ENCODE measurements at places on chromosomes 1 and 21.

- no peaks in the 10 kb centered on the region for H3K36me3 ChIP-seq
- peaks cover 9% of the 10 kb centered on the region for H3K27me3 ChIP-seq
- H3K27ac ChIP-seq = no peak overlapping the region
- H3K4me3 ChIP-seq = no peak overlapping the region
- DNase-seq = no peak
- H3K4me1 ChIP-seq = peaks cover 7% of the 10 kb centered on the region
These were observed 23.0 kb upstream of the TMEM52 start for GRCh38 chr1:1941868-1942752.

GRCh38 chr1:53545663-53546408 is 86.6 kb downstream of the DMRTB1 start:
- no peak overlapping the region for H3K27ac ChIP-seq
- H3K27me3 ChIP-seq = peaks cover 3% of the 10 kb centered on the region
- no peak for DNase-seq
- no peaks in the 10 kb centered on the region for H3K36me3 ChIP-seq
- no peaks in the 10 kb centered on the region for H3K4me1 ChIP-seq

GRCh38 chr21:44987886-44988606 is 48.2 kb downstream of the SLX9 start:
- H3K4me3 ChIP-seq = no peak overlapping the region
- no peak for DNase-seq
- H3K4me1 ChIP-seq = peaks cover 14% of the 10 kb centered on the region
- H3K36me3 ChIP-seq = no peaks in the 10 kb centered on the region
- H3K27me3 ChIP-seq = peaks cover 7% of the 10 kb centered on the region

DNA sequence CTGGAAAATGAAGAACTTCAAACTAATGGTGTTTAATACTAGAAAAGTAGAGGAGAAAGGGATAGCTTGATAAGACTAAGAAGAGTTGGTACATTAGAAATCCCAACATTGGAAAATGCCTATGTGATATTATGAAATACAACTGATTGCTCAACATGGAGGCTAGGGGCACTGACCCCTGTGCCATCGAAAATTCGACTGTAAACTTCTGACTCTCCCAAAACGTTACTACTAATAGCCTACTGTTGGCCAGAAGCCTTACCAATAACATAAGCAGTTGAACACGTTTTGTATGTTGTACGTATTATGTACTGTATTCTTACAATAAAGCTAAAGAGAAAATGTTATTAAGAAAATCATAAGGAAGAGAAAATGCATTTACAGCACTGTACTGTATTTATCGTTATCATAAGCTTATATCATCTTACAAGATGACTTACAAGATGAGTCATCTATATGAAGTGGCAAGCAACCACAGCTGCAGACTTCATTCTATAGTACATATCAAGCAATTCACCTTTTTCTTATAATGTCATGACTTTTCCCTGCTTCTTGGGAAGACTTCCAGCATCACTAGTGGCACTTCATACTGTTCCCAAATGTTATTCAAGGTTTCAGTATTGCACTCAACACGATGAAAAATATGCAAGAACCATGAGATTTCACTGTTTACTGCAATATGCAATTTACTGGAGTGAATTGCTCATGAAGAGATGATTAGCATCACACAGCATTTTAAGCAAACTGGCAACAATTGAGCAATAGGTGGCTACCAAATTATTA is 12.9 kb upstream of the CTSK start:
- peaks cover 20% of the 10 kb centered on the region for H3K36me3 ChIP-seq
- no peak for DNase-seq
- H3K27me3 ChIP-seq = no peaks in the 10 kb centered on the region
- H3K4me3 ChIP-seq = no peak overlapping the region

- no peaks in the 10 kb centered on the region for H3K36me3 ChIP-seq
- peaks cover 5% of the 10 kb centered on the region for H3K4me1 ChIP-seq
- H3K4me3 ChIP-seq = no peak overlapping the region
These were observed 62.3 kb downstream of the GFI1 start for GRCh38 chr1:92424381-92424780.

- no peaks in the 10 kb centered on the region for H3K27me3 ChIP-seq
- DNase-seq = no peak
- H3K27ac ChIP-seq = no peak overlapping the region
- no peak overlapping the region for H3K4me3 ChIP-seq
- H3K36me3 ChIP-seq = peaks cover 10% of the 10 kb centered on the region
These were observed 133.1 kb downstream of the AKT3 start for GRCh38 chr1:243716906-243717305.

GRCh38 chr1:46401964-46402626 is 8.0 kb downstream of the FAAH start:
- DNase-seq = no peak
- H3K27me3 ChIP-seq = peaks cover 5% of the 10 kb centered on the region

- H3K27me3 ChIP-seq = no peaks in the 10 kb centered on the region
- no peak for DNase-seq
- H3K36me3 ChIP-seq = no peaks in the 10 kb centered on the region
- H3K27ac ChIP-seq = peak overlapping the region; percentile 99
- H3K4me3 ChIP-seq = peak overlapping the region; percentile 99
These were observed 685 bp upstream of the VAMP4 start for GRCh38 chr1:171742577-171742922.

- peaks cover 6% of the 10 kb centered on the region for H3K36me3 ChIP-seq
- H3K4me3 ChIP-seq = peak overlapping the region; percentile 21
- DNase-seq = no peak
- peaks cover 29% of the 10 kb centered on the region for H3K4me1 ChIP-seq
These were observed 14.3 kb upstream of the SPEN start for GRCh38 chr1:15833069-15833679.

DNA sequence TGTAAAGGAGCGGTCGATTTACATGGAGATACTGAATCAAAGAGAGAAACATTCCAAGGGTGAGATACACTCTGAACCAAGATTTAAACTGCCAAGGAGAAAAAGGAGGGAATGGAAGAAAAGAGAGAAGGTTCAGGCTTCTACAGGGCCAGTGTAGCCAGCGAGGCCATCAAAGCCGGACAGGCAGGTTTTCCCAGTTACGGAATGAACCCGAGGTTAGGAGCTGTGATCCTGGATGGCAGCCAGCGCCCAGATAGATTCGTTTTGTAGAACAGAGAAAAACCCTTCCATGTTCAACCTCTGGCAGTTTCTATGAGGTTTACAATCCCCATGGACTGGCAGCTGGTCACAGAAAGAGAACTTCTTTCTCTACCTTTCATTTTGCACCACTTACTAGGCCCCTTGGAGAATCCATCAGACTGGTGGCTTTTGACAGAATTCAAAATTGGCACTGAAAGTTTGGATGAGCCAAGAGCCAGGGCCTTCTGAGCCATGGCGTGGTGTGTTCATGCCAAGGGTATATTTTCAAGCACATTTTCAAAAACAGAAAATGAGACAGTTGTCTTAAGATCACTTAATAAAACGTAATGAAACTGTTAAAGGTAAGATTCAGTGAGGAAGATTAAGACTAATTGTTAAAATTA is 171.5 kb downstream of the RUNX1 start:
- no peak overlapping the region for H3K4me3 ChIP-seq
- H3K4me1 ChIP-seq = peaks cover 25% of the 10 kb centered on the region
- no peak overlapping the region for H3K27ac ChIP-seq
- H3K36me3 ChIP-seq = peaks cover 51% of the 10 kb centered on the region
- no peaks in the 10 kb centered on the region for H3K27me3 ChIP-seq

DNA sequence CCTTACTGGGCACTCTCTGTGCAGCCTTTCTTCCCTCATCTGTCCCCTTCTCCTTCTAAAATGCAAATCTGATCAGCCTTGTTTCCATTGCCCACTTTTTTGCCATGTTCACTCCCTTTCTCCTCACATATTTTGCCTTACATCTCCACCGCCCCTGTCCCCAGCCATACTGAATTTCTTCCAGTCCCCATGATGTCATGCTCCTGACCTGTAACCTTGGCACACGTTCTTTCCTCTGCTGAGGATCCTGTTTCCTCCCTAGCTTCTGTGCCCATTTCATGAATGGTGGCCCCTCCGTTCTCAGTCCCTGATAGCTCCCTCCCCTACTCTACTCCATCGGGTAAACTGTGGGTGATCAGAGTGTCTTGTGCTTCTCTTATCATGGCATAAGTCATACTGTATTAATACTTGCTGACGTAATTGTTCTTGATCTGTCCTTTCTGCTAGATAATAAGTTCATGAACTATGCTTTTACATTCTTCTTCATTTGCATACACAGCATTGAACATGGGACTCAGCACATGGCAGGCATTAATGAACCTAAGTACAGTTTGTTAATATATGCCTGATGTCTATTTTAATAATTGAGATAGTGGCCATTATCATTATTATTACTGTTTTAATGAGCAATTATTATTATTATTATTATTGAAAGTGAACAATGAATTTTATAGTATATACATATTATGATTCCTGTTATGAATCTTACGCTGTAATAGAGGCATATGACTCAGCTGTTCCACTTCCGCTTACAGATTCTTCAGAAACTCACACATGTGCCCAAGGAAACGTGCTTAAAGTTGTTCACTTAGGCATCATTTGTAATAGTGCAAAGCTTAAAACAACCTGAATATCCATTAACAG is 28.5 kb downstream of the MAP3K21 start:
- peaks cover 6% of the 10 kb centered on the region for H3K36me3 ChIP-seq
- no peaks in the 10 kb centered on the region for H3K27me3 ChIP-seq
- H3K4me3 ChIP-seq = no peak overlapping the region
- peaks cover 30% of the 10 kb centered on the region for H3K4me1 ChIP-seq
- H3K27ac ChIP-seq = no peak overlapping the region

- no peak for DNase-seq
- H3K27ac ChIP-seq = no peak overlapping the region
- H3K36me3 ChIP-seq = no peaks in the 10 kb centered on the region
- H3K27me3 ChIP-seq = no peaks in the 10 kb centered on the region
- H3K4me3 ChIP-seq = no peak overlapping the region
These were observed 169.6 kb upstream of the LHX8 start for GRCh38 chr1:74964508-74965102.

- no peaks in the 10 kb centered on the region for H3K36me3 ChIP-seq
- no peak for DNase-seq
- H3K4me3 ChIP-seq = no peak overlapping the region
These were observed 5.6 kb downstream of the CFAP57 start for GRCh38 chr1:43177691-43178090.

DNA sequence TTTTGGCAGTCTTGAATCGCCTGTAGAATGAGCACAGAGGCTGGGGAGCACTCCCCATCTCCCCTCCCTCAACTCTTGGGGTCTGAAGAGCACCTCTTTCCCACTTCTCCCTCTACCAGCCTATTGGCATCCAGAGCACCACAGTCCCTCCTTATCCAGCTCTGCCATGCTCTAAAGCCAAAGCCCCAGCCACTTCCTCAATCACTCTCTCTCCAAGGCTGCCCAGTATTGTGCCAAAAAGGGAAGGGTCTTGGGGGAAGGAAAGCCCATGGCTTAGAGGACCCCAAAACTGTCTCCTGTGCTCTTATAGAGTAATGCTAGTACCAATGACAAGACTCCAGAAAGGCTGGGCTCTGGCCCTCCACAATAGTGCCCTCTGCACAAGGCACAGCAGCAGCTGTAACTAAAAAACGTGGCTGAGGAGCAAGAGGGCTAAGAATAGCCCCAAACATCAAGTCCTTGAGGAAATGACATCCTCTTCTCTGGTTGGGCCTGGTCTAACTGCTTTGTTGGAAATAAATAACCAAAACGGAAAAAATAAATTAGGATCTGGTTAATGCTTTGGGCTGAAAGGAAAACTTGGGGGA is 28.4 kb downstream of the SLC27A3 start:
- H3K4me3 ChIP-seq = no peak overlapping the region
- peaks cover 40% of the 10 kb centered on the region for H3K4me1 ChIP-seq
- peak overlapping the region; percentile 90 for H3K27ac ChIP-seq
- no peak for DNase-seq
- H3K36me3 ChIP-seq = peaks cover 33% of the 10 kb centered on the region

DNA sequence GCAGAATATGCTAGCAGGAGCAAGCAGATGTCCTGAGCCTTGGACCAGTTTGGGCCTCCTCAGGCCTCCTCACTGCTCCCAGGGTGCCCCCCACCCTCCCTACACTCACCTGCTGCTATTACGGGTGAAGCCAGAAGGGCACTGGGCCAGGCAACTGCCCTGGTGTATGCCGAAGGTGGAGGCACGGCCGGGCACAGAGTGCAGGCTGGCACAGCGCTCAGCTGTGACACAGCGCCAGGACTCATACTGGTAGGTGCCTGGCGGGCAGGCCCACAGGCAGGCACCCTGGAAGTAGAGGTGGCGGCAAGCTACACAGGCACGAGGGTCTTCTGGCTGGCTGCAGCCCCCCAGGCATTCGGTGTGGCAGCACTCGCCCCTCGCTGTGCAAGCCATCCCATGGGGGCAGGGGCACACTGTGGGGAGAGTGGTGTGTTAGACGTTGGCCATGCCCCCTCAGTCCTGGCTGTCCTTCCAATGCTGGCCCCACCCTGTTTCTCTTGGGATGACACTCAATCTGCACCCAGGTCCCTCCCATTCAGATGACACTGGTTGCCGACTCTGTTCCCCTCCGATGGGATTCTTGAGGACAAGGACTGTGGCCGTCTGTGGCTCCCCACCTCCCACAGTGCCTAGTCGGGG is 7.0 kb downstream of the INSRR start:
- H3K4me3 ChIP-seq = no peak overlapping the region
- peaks cover 7% of the 10 kb centered on the region for H3K4me1 ChIP-seq
- peaks cover 53% of the 10 kb centered on the region for H3K27me3 ChIP-seq
- H3K36me3 ChIP-seq = no peaks in the 10 kb centered on the region
- H3K27ac ChIP-seq = no peak overlapping the region

DNA sequence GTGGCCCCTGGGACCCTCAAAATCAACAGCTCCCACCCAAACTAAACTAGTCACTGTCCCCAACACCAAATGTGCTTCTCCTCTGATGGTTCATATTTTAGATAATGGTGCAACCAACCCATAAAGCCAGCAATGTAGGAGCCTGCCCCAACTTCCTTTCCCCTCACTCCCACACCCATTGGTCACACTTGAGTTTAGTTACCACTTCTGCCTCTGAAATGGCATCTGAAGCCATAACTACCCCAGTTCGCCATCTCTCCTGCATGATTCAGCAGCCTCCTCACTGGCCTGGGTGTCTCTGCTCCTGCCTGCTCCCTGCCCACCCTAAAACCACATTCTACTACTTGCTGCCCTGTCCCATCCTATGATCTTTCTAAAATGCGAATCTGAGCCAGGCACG is 3.4 kb upstream of the CDCP2 start:
- H3K27me3 ChIP-seq = no peaks in the 10 kb centered on the region
- no peak for DNase-seq
- no peak overlapping the region for H3K27ac ChIP-seq
- no peaks in the 10 kb centered on the region for H3K4me1 ChIP-seq
- no peaks in the 10 kb centered on the region for H3K36me3 ChIP-seq
- no peak overlapping the region for H3K4me3 ChIP-seq

GRCh38 chr1:21652101-21652936 is 16.8 kb downstream of the RAP1GAP start:
- H3K4me1 ChIP-seq = peaks cover 21% of the 10 kb centered on the region
- no peak overlapping the region for H3K27ac ChIP-seq
- no peak for DNase-seq
- H3K27me3 ChIP-seq = peaks cover 64% of the 10 kb centered on the region
- H3K36me3 ChIP-seq = no peaks in the 10 kb centered on the region

DNA sequence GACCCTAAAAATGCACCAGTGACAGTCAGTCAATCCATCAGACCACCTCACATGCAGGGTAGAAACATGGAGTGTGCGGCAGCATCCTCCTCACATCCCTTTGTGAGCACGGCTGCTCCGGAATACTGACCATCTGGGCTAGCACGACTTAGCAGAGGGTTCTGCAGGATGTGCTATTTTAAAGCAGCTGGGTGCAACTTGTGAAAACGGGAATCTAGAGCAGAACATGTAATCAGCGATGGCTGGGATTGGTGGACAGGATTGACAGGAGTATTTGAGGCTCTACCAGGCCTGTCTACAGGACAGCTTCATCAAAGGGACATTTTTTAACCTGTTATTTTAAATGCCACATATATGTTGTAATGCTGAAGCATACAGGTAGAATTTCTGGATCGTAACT is 16.8 kb upstream of the PLEKHM2 start:
- H3K4me3 ChIP-seq = no peak overlapping the region
- no peaks in the 10 kb centered on the region for H3K27me3 ChIP-seq
- no peak overlapping the region for H3K27ac ChIP-seq

Measured in stimulated activated naive B cell treated with anti-CD40 and anti-IgM and Interleukin-4, amounts not matched to agents 10 μg/mL and 1 μg/mL and 100 μg/mL, for 72 hours (primary cell).